ENCODE measurements at places on chromosomes 2 and 18.

GRCh38 chr2:64853894-64854293, 135.3 kb upstream of the SLC1A4 start:
- DNase-seq, result no peak

DNA sequence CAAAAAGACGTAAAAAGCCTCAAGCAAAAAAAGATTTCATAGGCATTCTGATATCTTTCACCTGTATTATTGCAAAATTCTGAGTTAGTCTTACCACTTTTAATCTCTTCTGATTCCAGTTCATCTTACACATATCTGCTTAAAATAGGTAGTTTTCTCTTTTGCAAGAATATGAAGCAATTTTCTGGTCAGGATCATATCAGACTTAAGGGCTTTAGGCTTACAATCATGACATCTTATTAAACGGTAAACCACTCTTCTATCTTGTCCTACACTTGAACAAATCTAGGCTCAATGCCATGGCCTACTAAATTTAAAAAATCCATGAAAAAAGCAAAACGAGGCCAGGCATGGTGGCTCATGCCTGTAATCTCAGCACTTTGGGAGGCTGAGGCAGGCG, 50.1 kb upstream of the GAREM1 start:
- DNase-seq, result no peak

GRCh38 chr2:237864444-237864931, 5.1 kb downstream of the RAMP1 start:
- no peak for DNase-seq

GRCh38 chr2:68935471-68935870, 17.2 kb downstream of the GKN2 start:
- no peak for DNase-seq

DNA sequence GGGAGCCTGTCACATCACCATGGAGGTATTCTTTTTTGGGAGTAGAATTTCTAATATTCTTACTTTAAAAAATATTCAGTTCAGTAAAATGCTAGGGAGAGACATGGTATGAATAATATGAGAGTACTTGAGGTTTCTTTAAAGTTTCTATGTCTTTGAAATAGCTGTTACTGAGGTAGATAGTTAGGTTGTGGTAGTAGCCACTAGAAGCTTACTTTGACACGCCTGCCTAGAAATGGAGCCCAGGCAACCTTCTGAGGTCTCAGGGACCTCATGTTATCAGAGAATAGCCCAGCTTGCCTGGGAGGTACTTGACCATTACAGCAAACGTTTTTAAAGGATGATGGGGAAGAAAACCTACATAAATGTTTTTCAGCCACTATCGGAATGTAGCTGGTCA, 131.2 kb downstream of the AGPS start:
- DNase-seq, result no peak

- no peak for DNase-seq
Observed at GRCh38 chr18:47163241-47163640, 12.9 kb downstream of the IER3IP1 start.

DNA sequence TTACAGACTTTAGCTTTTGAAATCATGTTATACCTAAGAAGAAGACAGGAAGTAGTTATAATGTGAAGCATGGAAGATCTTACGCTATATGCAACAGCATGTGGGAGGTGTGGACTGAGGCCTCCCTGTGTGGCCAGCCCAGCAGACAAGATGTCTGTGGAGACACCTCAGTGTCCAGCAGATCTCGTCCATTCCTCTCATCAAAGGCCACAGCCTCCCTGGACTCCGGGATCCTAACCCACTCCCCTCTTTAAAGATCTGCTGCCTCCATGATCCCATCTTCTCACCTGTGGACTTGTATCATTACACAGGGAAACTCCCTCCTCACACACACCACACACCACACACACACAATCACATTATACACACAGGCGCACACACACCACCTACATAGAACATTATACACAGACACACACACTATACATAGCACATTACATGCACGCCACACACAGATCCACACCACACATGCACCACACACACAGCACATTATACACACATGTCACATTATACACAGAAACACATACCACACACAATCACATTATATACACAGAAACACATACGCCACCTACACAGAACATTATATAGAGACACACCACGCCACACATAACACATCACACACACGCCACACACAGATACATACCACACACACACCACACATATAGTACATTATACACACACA, 89.5 kb downstream of the PXDN start:
- DNase-seq, result no peak

DNA sequence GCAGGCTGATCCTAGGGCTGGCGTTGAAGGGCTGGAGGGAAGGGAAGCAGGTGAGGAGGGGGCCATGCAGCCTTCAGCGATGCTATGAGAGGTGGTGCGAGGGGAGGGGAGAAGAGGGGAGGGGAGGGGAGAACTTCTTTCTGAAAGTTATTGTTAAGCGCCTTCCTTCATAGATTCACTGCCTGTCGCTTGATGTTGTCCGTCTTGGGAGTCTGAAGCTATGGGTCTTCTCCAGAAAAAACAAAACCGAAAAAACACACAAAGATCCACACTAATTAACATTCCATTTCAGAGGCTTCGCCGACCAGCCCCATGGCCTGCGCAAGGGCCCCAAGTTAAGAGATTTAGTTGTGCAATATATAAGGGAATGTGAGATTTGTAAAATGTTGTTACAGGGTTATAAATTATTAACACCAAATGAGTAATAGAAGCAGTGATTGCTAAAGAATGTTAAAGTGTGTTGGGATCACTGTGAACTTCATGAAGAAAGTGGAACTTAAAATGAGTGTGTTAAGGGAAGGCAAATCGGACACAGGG, 758 bp downstream of the CFAP221 start:
- DNase-seq, result peak; percentile 43

GRCh38 chr2:166365803-166366420, 9.8 kb downstream of the SCN9A start:
- DNase-seq, result no peak

DNA sequence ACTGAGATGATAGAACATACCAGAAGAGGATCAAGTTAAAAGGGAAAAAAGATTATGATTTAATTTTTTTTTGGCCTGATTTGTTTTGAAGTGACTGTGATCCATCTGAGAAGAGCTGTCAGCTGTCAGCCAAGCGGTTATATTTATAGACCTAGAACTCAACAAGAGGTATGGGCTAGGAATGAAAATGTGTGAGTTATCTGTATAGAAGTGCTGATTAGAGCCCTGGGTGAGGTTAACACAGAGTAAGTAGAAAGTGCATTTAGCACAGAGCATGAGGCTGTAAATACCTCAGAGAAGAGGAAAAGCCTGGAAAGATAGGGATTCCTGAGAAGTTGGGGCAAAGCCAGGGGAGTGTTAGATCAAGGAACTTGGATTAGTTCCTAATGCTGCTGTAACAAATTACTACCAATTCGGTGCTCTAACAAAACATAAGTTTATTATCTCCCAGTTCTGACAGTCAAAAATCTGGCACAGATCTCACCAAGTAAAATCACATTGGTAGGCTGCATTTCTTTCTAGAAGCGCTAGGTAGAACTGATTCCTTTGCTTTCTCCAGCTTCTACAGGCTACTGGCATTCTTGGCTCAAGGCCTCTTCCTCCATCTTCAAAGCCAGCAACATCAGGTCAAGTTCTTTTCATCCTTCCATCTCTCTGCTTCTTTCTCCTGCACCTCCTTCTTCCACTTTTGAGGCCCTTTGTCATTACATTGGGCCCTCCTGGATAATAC, 197.4 kb upstream of the SPHKAP start:
- peak; percentile 20 for DNase-seq

GRCh38 chr2:99624677-99625076, 134.9 kb upstream of the REV1 start:
- no peak for DNase-seq

DNA sequence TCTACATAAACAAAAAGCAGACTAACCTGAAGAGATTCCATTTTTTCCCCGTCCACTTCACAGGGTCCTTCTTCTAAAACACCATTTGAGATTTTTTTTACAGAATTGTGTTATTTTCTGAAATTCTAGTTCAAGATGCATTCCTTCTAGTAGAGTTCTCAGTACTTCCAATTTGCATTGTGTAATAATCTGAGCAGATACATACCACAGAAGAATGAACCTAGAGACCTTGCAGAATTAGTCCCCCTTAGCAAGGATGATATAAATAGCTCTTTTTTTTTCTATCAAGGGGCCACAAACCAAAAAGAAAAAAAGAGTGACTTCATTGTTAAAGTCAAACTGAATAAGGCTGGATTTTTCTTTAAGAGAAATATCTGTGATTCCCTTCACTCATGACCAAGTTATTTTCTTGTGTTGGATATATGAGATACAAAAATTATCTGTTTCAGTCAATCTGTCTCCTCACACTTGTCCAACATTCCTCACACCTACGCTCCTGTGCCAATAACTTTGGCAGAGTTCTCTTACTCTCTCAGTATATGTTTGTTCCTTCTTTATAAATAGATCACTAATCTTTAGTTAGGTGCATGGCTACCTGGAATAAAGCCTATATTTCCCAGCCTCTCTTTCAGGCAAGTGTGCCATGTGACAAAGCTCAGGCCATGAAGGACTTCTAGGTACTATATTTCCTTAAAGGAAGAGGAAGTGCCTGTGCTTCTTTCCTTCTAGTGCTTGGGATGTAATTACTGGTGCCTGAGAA, 183.5 kb downstream of the ZNF385B start:
- peak; percentile 35 for DNase-seq

DNA sequence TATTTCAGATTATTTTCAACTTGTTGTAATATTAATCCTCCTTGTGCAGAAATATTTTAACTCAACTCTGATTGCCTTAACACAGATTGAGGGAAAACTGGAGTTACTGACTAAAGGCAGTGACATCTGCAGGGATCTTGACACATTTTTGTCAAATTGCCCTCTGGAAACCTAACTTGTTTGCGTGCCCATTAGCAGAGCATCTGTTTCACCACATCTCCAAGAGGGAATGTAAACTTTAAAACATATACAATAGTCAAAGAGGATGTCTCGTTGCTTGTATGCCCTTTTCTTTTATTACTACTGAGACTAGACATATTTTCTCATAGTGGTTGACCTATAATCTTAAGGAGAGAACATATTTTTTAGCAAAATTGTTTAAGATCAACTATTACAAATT, 14.2 kb downstream of the INPP1 start:
- DNase-seq, result peak; percentile 51

GRCh38 chr2:195505701-195506100, 151.3 kb upstream of the SLC39A10 start:
- DNase-seq, result no peak

DNA sequence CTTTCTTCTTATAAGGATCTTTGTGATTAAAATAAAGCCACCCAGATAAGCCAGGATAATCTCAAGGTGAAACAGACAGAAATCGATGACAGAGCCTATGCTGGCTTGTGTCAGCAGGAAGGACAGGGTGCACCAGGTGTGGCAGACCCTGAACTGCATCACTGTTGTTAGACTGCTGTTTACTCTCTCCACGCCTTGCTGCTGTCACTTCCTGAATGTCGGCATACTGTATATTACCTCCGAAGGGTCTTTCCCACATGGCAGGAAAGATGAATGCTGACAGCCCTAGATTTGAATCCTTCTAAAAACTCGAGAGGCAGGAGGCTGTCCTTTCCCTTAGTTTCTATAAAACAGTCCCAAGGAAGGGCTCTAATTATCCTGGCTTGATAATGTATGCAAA, 18.9 kb upstream of the TMEM163 start:
- DNase-seq, result no peak

- no peak for DNase-seq
Observed at GRCh38 chr2:69918401-69918800, 3.5 kb downstream of the MXD1 start.

GRCh38 chr2:121809607-121810006, 54.2 kb downstream of the TSN start:
- DNase-seq, result no peak

DNA sequence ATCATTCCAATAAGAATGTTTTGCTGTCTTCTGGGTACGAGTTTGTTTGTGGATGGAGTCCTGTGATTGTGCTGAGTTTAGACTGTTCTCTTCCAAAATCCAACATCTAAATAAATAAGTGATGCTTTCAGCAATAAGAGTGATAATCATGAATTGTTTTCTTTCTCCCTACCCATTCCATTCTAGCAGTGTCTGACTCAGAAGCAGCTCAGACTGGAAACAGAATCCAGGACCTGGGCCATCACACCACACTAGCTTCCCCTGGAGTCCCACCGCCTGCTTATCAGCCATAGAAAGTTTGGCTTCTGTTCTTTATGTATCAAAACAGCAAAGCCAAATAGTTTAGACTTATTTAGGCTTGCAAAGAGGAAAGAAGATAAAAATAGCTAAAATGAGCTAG, 76.4 kb upstream of the CNGA3 start:
- DNase-seq, result no peak

DNA sequence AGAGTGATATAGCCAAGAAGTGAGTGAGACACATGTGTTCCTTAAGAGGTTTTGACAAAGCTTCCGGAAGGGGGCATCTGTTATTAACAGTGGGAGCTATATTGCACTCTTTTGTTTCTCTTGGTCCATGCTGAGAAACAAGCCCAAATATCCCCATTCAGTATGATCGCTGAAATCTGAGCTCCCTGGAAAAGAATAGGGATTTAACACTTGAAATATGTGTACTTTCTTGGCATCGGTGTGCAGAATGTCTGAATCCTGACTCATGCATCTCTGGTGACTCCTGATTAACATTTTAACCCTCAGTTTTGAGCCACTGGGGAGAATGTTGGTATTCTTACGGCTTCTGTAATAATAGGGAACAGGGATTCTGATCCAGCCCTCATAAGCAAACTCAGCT, 448.1 kb downstream of the TSN start:
- peak; percentile 91 for DNase-seq

GRCh38 chr2:37894601-37895000, 30.5 kb upstream of the RMDN2 start:
- peak; percentile 58 for DNase-seq

GRCh38 chr2:128732976-128733431, 414.3 kb upstream of the HS6ST1 start:
- peak; percentile 93 for DNase-seq

GRCh38 chr2:39902103-39902502, 123.0 kb upstream of the THUMPD2 start:
- DNase-seq, result no peak

- DNase-seq, result peak; percentile 37
Observed at GRCh38 chr2:15941871-15942710, 1.7 kb downstream of the MYCN start.

All from lung (tissue), 17 donors.